ENCODE measurements at places on chromosomes 12 and 14.

DNA sequence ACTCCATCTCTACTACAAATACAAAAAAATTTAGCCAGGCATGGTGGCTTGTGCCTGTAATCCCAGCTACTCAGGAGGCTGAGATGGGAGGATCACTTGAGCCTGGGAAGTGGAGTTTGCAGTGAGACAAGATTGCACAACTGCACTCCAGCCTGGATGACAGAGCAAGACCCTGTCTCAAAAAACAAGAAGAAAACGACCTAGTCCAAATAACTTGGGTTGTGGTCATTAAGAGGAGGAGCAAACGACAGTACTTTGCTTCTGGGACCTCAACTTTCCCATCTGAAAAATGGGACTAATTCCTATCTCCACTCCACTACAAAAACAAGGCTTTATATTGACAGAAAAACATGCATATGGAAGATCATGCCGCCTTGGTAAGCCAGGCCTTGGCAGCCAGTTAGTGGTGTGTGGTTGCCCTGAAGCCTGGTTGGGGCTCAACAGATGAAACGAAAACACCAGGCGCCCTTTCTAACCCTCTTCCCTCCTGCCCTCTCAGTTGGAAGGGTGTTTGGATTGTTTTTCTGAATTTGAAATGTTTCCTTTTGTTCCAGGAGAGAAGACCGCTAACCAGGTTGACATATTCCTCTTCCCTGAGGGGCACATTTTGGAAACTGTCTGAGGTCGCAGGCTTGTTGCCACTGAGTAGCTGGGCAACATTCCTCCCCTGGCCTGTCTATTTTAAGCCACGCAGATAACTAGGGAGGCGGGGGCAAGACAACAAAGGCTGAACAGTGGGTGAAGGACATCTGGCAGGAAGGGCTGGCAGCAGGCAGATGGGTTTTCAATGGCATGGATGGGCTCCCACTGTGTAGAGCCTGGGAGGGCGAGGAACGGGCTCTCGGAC, 13.7 kb upstream of the VPS37B start:
- DNase-seq, result no peak

- DNase-seq, result no peak
Measured at GRCh38 chr14:39592116-39592789, 160.0 kb upstream of the FBXO33 start.

DNA sequence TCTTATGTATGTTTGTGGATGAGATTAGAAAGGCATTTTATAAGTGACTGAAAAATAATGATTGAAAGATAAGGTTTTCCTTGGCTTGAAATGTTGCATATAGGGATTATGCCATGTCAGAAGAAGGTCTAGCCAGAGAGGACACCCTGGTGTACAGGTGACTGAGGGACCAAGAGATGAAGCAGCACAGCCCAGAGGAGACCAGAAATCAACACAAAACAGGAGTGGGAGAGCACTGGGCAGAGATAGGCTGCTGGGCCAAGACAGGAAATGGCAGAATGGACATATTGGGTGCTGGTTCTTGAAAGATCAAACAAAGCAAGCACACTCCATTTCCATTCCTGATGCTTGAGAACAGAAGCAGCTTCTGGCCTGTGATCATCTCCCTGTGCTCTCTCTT, 24.4 kb upstream of the FRMD6 start:
- no peak for DNase-seq

GRCh38 chr12:27285403-27285802, 41.3 kb downstream of the STK38L start:
- DNase-seq, result no peak

DNA sequence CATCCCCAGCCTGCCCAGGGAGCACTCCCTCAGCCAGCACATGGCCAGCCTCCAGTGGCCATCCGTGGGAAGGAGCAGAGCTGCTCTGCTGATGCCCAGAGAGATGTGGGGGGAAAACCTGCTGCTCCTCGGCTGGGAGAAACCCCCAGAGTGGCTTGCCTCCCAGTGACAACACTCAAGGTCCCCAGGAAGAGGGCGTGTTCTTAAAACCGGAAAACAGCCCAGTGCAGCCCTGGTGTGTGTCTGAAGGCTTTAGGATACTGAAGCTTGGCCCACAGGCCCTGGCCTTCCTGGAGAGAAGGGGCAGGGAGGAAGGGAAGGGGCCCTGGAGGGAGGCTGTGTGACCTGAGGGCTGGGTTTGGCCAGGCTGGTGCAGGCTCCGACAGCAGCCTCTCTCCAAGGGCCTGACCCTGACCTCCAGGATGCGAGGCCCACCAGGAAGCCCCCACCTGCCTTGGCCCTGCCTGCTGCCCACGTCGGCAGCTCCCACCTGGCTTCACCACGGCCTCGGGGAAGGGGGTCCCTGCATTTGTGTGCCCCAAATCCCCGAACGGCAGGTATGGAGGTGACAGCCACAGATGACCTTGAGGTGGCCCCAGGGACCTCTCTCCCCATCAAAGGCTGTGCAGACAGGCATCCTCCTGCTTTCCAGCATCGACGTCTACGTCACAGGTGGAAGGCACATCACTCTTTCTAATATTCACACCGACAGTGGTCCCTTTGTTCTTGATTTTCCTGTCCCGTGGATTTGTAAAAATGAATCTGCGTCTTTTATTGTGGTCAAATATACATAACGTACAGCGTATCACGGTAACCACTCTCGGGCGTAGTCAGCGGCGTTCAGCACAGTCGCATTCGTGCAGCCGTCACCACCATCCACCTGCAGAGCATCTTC, 190.0 kb upstream of the C14orf180 start:
- peak; percentile 50 for DNase-seq
